ENCODE measurements at places on chromosomes 1 and 21. TPM values are rescaled to one million over a fixed set of nuclear protein-coding genes. Genes with fewer than 3 reads are reported as not detected.

Gene OR2L3
- total RNA-seq, result 1.6 TPM

DNA sequence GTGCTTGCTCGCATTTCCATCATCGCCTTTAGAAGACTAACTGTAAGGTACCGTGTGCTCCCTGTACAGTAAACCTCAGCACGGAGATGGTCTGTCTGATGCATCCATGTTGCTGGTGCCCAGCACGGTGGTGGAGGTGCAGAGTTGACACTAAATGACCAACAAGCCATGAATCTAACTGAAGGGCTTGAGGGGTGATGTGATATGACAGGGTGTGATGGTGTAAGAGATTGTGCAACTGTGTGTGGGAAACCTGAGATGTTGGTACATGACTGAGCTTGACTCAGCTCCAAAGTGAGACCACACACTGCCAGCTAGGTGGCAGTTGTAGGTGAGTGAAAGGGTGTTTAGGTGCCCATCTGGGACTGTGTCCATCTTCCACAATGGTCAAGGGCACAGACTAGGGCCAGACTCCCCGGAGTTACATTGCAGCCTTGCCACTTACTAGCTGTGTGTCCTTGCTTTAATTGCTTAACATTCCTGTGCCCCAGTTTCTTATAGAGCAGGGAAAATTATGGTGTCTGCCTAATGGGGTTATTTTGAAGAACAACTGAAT lies 21.4 kb downstream of the SLC2A1 start:
- DNase-seq, result no peak

- DNase-seq, result no peak
These were observed 5.4 kb upstream of the KNCN start for GRCh38 chr1:46556822-46557221.

GRCh38 chr1:184959626-184960025 lies 14.7 kb downstream of the NIBAN1 start:
- DNase-seq, result no peak

Gene AMY2A
- total RNA-seq, result not detected

Data from hematopoietic multipotent progenitor cell (in vitro differentiated cells).